Effector CD4-positive, alpha-beta T cell (primary cell): ENCODE measurements at places on chromosomes 1 and 21.

DNA sequence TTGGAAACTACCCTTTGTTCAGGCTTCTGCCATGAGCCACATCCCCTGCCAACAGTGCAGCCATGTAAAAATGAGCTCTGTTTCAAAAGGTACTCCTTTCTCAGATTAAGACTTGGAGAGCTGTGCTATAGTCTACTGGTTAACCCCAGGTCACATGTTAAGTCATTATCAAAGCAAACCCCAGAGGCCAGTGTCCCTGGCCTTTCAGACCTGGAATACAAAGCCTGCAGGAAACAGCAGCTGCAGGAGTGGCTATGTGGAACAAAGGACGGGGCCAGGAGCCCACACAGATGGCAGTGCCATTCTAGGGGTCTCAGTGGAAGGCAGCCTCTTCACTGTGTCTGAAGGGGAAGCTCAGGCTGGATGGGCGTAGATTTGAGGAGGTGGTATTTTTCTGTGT, 6.7 kb downstream of the ZNF496 start:
- no peak for DNase-seq

- DNase-seq: no peak
Observed at GRCh38 chr1:9684801-9685200, 33.3 kb downstream of the PIK3CD start.

GRCh38 chr1:65495137-65495536, 74.7 kb downstream of the LEPR start:
- no peak for DNase-seq

DNA sequence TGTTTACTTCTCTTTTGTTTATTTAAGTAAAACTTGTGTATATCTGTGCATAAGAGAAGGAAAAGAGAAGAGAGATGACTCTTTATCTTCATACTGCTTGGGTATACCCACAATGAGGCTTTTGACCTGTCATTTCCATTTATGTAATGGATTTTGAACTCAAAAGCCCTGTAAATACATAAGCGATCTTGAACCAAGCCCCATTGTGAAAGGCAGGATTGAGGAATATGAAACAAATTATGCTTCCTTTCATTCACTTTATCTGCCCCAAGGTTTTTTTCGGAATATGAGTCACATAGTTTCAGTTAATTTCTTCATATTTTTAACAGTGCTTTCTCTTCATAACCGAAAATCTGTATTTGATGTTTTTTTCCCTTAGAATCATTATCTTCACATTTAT, 21.4 kb downstream of the CNST start:
- DNase-seq: no peak

- DNase-seq: no peak
Observed at GRCh38 chr21:40057331-40057730, 190.1 kb downstream of the PCP4 start.

DNA sequence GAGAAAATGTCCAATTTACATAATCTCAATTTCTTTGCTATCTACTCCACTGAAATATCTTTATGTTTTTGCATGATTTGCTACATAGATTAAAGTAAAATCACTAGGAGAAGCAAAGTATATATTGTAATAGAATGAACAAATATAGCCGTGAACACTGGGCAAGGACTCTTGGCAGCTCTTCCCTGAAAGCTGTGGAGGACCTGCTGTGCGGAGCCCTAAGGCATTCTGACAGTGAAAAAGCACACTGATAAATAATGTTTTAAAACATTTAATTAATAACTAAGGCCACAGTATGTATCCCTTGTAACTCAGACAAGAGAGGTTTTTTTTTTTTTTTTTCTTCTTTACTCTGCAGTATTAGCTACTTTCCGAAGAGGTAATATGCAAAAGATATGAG, 256.1 kb upstream of the DPYD start:
- no peak for DNase-seq

DNA sequence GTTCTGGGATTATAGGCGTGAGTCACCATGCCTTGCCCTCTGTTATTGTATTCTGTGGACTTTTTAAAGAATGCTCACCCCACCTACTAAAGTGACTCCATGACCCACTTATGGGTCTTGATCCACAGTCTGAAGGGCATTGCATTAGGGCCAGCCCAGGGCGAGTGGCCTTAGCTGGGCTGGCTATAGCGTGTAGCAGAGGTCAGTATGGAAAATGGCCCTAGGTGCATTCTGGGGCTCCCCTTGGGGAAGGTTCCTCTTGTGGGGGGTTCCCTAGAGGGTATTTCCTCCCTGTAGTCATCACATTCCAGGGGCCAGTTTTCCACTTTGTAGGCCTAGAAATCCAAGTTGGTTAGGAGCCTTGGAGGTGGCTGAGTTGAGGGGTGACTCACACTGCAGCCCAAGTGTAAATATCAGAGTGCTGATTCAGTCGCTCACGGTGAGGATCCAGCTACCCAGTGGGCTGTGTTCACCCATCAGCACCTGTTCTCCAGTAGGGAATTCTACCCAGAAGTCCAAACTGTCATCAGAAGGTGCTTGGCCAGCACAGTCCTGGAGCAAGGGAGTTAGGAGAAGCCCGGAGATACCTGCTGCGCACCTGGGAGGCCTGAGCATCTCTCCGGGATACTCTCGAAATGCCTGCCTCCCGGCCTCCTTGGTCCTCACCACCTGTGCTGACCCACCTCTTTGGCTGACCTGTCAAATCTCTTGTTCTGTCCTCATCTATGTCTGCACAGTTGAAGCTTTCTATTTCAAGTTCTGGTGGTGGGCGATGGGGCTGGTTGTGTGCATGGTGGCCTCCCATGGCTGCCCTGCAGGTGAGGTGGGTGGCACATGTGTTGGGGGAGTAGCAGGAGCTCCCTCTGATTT, 52.2 kb downstream of the NENF start:
- no peak for DNase-seq

DNA sequence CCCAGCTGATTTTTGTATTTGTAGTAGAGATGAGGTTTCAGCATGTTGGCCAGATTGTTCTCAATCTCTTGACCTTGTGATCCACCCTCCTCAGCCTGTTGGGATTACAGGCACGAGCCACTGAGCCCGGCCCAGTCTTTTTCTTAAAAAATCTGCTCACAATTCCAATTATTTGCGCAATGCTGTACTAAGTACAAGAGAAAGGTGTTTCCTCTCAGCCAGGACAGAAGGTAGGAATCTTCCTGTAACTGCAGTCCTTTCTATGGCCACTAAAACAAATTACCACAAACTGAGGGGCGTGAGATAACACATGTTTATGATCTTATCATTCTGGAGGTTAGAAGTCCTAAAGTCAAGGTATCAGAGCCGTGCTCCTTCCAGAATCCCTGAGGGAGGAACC, 6.9 kb upstream of the CBR3 start:
- DNase-seq: no peak

DNA sequence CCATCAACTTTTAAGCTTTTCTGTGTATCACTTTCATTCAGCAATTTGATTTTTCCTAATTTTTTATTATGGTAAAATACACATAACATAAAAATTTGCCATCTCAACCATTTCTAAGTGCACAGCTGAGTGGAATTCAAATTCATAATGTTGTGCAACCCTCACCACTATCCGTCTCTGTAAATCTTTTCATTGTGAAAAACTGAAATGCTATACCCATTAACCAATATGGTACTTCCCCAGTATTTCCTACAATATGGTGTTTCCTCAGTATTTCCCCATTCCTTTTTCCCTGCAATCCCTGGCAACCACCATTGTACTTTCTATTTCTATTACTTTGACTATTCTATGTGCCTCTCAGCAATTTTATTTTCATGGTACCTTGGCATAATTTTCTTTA, 6.8 kb downstream of the STPG1 start:
- no peak for DNase-seq

DNA sequence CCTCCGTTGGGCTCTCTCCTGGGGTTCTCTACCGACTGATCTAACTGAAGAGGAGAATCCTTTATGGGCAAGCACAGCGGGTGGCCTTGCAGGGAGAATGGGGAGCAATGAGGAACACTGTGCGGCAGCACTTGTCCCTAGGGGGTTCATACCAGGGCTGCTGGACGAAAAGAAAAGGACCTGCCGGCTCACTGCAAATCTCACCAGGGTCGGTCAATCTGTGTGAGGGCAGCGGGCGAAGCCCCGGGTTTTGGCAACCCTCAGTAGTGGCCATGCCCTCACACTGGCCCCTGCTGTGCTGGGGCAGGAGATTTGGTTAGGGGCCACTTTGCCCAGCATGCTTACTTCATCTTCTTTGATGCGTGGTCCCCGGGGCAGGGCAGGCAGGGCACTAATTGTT, 5.9 kb downstream of the LHX9 start:
- no peak for DNase-seq

GRCh38 chr21:18776936-18777335, 373.4 kb upstream of the TMPRSS15 start:
- DNase-seq: no peak

- no peak for DNase-seq
Observed at GRCh38 chr1:1616045-1616790, 918 bp downstream of the MIB2 start.

DNA sequence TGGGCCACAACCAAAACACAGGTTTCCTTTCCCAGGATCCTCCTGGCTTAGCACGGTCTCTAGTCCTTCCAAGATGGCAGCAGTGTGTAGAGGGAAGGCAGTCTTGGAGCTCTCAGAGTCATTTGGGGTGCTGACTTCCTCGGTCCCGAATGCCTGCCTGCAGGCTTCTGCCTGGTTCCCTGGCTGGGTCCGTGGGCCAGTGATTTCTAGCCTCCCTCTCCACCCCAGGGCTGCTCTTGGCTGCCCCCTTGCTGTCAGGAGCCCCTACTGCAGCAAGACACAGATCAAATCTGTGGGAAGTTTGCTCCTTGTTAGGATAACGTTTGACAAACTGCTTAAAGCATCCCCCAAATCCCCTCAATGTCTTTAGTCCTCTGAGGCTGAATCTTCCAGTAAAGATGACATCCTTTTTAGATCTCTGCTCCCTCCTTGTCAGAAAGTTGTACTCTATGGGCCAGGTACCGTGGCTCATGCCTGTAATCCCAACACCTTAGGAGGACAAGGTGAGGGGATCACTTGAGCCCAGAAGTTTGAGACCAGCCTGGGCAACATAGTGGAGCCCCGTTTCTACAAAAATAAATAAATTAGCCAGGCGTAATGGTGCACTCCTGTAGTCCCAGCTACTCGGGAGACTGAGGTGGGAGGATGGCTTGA, 272.5 kb downstream of the RRAGC start:
- DNase-seq: peak; percentile 25

DNA sequence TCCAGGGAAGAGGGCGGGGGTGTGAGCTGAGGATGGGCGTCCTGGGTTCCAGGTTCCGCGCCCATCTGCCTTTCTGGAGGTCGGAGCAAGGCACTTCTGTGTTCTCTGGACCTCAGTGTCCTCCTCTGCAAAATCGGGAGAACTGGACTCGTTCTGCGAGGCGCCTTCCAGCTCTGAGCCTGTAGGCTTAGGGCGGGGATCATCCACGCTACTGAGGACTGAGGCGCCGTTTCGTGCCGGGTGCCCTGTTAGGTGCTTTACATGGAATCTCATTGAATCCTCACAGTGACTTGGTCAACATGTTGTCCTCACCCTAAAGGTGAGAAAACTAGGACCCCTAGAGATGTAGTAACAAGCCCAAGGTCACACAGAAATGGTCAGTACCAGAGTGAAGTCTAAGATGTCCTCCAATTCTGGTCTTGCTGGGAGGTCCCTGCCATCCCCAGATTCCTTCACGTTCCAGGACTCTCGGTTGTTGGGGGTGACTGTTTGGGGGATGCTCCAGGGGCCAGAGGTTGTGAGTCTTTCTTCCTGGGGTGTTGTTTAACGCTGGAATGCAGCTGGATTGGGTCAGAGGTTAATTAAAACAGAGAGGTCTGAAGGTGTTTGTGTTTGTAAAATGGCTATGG, 677 bp downstream of the PRKAA2 start:
- DNase-seq: no peak

DNA sequence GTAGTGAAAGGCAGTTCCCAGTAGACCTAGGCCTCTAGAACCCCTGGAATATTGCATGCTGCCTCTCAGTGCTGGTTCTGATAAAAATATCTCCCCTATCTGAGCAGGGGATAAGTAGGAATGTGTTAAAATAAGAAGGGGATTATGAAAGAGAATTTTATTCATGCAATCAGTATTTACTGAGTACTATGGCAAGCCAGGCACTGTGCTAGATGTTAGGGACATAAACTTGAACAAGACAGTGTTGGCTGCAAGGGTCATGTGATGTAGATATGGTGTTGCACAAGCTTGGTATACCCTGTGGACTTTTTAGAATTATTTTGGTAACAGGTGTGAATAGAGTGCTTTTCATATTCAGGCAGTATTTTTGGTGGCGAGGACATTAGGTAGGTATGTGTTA, 23.6 kb downstream of the NOS1AP start:
- no peak for DNase-seq

- DNase-seq: no peak
Observed at GRCh38 chr1:223223091-223223995, 80.3 kb upstream of the TLR5 start.

GRCh38 chr21:45537746-45538291, 4.4 kb downstream of the SLC19A1 start:
- no peak for DNase-seq
